Stimulated activated CD8-positive, alpha-beta memory T cell treated with anti-CD3 and anti-CD28 coated beads, Interleukin-4, amount 100 ng/mL, for 1 hour (primary cell): ENCODE measurements at places on chromosomes 12 and 14.

GRCh38 chr14:69983317-69983716 lies 104.1 kb downstream of the SMOC1 start:
- no peak for DNase-seq

- no peak for DNase-seq
These were observed 102.7 kb upstream of the DACT1 start for GRCh38 chr14:58535044-58535443.

DNA sequence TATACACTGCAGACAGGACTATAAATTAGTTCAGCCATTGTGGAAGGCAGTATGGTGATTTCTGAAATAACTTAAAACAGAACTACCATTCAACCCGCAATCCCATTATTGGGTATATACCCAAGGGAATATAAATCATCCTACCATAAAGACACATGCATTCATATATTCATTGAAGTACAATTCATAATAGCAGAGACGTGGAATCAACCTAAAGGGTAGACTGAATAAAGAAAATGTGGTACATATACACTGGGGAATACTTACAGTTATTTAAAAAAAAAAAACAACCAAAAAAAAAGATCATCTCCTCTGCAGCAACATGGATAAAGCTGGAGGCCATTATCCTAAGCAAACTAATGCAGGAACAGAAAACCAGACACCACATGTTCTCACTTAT lies 473.9 kb downstream of the TRHDE start:
- DNase-seq, result no peak

DNA sequence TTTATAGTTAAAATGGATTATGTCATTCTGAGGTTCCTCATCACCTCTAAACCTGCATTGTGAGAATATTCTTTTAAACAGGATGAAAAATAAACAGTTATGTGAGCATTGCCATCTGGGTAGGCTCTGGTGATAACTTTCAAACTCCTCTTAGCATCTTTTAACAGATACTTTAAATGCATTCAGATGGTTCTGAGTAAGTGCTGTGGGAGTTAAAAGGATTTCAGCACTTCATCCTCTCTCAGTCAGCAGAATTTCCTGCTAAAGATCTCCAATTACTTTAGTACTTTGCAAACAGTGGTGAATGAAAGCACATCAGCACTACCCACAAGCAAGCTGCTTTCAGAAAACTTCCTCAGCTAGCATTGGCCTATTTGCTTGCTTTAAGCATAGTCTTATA lies 59.3 kb upstream of the TMTC1 start:
- DNase-seq, result no peak

GRCh38 chr12:90260136-90260535 lies 551.5 kb upstream of the ATP2B1 start:
- DNase-seq, result no peak

- DNase-seq, result no peak
These were observed 15.3 kb downstream of the CLIP1 start for GRCh38 chr12:122407208-122407607.

GRCh38 chr12:124609041-124609989 lies 41.9 kb upstream of the NCOR2 start:
- DNase-seq, result peak; percentile 74

DNA sequence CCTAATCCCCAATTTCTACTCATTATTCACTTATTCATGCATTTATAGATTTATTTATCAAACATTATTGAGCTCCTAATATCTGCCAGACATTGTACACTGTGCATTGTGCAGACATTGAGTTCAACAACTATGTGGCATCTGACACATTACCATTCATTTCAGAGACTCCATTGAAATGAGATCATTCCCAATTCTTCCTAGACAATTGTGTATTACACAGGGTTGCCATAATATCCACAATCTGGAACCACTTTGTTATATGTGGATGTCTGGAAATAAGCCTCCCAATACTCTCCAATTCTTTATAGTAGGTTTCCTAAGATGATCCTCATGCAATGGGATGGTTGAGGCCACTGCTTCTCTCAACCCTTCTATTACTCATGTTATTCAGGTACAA lies 165.0 kb downstream of the OTOGL start:
- no peak for DNase-seq

GRCh38 chr12:111519083-111519482 lies 80.0 kb downstream of the ATXN2 start:
- DNase-seq, result no peak

GRCh38 chr12:42097971-42098370 lies 46.7 kb downstream of the GXYLT1 start:
- no peak for DNase-seq

- DNase-seq, result no peak
These were observed 6.3 kb downstream of the ZFP36L1 start for GRCh38 chr14:68786491-68787091.

DNA sequence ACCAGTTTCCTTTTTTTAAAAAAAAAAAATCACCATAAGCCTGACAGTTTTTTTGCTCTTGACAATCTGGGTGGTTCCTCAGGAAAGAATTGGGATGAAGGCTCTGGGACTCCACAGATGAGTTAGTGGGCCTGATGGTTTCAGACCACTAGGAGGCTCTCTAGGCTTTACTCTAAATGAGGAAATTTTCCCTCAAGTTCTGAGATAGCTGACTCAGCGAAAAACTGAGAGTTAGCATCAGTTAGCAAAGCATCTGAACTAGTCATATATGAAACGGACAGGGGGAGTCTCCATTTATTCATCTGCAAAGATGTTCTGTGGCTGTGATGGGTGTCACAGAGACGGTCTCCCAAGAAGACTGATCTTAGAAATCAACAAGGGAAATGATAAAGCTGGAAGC lies 314.3 kb upstream of the OR4E1 start:
- no peak for DNase-seq

DNA sequence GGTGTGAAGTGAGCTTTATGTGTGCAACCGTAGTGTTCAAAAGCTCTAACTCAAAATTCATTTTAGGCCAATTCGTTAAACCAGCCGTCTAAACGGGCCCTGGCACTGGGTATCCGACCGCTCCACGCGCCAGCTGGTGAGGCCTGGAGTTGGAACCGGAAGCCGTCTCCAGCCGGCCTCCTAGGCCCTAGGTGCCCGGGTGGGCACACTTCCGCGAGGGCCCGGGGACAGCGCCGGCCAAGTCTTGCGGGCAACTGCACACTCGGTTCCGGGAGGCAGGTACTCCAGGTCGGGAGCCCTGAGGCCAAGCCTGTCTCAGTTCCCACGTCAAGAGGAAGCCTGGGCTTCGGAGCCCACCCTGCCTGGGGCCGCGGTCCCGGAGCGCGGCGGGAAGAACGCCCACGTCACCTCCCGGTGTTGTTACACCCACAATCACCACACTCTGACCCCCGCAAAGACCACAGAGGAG lies 16.2 kb downstream of the OTX2 start:
- no peak for DNase-seq

DNA sequence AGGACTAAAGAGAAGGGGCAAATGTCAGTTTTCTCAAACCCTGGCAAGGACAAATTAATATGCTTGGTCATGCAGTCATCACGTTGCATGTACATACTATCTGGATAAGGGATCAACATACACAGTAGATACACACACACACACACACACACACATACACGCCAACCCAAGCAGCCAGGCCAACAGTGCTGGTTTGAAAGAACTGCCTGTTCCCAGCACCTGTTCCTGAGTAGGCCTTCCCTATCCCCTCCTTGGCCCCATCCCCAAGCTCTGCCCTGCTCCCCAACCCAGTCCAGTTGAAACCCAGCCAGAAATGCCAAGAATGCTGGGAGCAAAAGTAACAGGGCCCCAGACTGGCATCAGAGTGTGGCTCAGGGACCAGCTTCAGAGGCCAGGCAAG lies 4.4 kb downstream of the ITGA7 start:
- no peak for DNase-seq

GRCh38 chr12:31726575-31726974 lies 2.2 kb downstream of the AMN1 start:
- DNase-seq, result no peak

- no peak for DNase-seq
These were observed 9.5 kb upstream of the LRTM2 start for GRCh38 chr12:1810931-1811280.

- DNase-seq, result no peak
These were observed 80.4 kb downstream of the PDE3A start for GRCh38 chr12:20448781-20449180.

DNA sequence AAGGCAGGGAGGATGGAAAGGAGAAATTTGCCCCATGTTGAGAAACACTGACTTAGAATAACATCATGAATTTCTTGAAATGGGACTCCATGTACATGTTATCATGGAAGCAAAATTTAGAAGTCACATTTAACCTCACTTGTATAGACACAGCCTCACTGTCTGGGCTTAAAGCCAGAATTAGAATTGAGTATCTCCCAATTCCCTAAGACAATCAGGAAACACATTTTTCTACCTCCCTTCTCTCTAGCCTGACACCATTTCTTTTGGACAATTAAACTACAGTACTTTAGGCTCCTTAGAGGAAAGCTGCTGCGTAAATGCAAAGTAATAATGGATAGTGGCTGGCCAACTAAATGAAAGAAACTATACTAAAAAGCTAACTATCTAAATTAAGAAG lies 795.5 kb downstream of the C12orf50 start:
- no peak for DNase-seq

DNA sequence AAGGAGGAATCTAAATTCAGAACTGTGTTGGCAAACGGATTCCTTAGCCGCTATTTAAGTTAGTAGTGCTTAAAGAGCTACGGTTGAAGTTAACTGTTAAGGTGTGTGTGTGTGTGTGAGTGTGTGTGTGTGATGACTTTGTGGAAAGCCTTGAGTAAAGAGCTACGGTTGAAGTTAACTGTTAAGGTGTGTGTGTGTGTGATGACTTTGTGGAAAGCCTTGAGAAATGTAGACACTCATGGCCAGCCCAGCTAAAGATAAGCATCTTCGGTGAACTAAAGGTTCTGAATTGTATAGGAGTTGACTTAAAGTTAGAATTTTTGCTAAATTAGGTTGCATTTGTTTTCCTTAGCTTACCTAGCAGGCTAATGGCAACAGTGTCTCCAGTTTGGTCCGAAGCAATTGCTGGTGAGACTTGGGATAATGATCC lies 1.4 kb downstream of the KTN1 start:
- DNase-seq, result no peak

DNA sequence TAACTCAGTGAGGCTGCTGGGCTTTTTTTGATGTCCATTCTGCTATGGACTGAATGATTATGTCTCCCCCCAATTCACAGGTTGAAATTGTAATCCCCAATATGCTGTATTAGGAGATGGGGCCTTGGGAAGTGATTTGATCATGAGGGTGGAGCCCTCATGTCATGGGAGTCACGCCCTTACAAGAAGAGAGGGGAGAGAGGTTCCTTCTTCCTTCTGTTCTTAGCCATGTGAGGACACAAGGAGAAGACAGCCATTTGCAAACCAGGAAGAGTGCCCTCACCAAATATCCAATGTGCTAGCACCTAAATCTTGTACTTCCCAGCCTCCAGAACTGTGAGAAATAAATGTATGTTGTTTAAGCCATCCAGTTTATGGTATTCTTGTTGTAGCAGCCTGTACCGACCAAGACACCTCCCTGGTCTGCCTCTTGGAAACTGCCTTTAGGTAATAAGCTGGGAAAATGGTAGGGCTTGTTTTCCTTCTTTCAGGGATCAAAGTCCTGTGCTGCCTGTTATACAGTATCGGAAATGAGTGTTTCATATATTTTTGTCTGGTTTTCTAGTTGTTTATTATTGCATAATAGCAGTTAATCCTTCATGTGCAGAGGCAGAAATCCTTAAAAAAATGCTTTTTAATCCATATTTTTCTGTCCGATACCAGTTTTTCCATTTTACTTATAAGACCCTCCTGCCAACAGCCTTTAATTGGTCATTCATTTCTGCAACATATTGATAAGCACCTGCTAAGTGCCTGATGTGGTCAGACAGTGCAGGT lies 16.3 kb downstream of the BORCS5 start:
- DNase-seq, result no peak

DNA sequence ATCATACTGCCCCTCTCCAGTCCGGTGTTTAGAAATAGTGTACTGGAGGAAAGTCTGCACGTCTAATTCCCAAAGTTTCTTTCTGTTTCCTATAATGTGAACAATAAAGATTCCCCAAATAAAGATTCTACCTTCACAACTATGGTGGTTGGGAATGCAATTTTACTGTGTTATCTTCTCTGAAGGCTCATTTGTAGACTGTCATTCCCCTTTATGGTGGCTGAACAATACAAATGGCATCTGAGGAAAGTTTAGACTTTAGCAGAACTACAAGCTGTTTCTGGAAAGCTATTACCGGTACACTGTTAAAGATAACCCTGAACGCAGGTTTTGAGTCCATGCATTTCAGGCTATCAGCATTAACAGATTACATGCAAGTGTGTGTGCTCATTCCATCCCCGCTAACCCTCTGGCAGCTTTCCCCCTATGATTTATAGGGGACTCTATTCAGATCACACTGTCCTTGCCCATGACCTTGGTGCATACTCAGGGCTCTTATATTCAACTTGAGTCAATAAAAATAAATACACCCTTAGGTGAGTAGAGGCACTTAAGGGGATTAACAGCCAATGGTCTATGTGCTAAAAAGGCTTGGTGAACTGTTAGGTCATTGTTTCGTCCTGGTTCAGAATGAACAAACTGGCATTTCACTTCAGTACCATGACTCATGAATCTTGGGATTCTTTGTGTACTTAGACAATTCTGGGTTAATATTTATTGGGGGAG lies 60.7 kb upstream of the PYGL start:
- DNase-seq, result no peak

- no peak for DNase-seq
These were observed 16.5 kb upstream of the OR10AD1 start for GRCh38 chr12:48219631-48220030.

- no peak for DNase-seq
These were observed 147.9 kb upstream of the HIF1A start for GRCh38 chr14:61547186-61548069.

DNA sequence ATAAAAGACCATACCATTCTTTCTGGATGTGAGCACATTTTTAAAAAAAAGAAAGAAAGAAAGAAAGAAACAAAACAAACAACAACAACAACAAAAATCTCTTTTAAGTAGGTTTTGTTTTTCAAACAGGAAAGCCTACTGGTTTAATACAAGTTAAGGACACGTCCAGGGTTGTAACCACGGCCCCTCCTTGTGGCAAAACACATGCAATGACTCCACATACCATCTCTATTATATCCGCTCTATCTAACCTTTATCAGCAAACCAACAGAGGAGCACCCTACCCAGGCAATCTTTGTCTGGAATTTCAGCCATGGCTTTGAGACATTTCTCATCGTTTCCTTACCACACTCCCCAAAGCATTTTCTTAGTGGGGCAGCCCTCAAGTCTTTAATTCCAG lies 360.5 kb upstream of the TMPO start:
- no peak for DNase-seq
